RCC 7860 (cell line): ENCODE measurements at places on chromosomes 2 and 18.

DNA sequence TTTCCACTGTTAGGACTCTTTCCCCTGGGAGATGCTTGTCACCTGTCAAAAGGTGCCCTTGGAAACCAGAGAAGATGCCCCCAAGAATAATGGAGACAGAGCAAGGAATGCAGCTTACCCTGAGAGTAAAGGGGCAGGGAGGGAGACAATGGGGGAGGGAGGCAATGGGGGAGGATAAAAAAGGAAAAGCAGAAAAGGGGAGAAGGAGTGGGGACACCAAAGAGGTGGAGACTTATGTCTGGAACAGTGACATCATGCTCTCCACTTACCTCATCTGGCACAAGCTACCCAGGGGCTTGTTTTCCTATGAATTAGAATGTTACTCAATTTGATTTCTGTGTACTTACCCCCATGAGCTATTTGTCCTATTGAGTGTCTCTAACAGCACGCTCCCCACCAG, 67.9 kb downstream of the MRO start:
- DNase-seq, result no peak

DNA sequence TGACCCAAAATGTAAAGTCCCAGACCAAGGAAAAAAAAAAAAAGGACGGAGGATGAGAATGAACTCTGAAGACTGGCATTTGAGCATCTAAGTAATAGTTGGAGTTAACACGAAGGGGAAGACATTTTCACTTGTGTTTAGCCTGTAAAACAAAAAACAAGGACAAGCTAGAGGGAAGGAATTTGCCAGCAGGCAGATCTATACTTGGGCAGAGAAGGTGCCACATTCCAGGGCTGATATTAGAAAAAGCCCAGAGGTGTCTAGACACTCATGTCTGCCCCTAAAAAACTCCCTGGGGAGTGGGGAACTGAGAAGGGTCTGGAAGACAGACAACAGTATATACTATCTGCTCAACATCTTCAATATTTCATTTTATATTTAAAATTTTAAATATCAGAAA, 171.1 kb downstream of the ZEB2 start:
- DNase-seq, result no peak

- DNase-seq, result no peak
Measured at GRCh38 chr2:15797939-15798281, 142.4 kb upstream of the MYCN start.

DNA sequence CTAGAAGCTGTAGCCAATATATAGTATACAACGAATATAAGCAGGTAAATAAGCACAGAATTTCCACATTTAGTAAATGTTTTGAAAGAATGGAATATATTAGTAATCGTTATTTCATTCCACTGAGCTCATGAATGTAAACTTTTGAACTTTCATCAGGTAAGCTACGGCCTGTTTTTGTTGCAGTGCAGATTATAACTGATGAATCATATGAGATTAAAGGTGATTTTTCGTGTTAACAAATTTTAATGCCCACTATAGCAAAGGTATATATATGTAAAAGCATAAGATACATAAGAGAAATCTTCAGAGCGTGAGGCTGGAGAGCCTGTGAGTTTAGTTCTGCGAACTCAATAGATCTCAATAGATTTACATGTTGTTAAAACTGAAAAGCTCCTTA, 1.1 kb downstream of the SCYGR1 start:
- no peak for DNase-seq

DNA sequence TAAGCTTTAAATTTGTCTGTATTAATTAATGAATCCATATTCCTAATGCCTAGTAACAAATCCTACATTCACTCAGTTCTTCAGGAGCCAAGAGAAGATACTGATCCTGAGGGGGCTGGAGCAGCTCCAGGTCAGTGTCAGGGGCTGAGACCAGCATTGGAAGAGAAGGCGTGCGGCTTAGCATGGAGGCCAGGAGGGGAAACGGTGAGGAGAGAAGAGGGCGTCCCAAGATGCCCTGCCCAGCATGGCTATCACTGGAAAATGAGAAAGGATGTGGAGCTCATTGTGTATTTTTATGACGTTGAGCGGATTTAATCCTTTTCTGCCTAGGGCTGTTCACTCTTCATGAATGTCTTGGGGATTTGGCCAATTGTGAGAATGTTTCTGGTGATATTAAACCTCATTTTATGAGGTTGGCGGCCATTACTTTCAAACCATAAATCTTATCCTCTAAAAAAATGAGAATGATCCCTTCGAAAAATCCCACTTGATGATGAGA, 131.7 kb downstream of the KCTD1 start:
- no peak for DNase-seq

- no peak for DNase-seq
Measured at GRCh38 chr2:181841079-181841478, 50.5 kb upstream of the ITPRID2 start.

DNA sequence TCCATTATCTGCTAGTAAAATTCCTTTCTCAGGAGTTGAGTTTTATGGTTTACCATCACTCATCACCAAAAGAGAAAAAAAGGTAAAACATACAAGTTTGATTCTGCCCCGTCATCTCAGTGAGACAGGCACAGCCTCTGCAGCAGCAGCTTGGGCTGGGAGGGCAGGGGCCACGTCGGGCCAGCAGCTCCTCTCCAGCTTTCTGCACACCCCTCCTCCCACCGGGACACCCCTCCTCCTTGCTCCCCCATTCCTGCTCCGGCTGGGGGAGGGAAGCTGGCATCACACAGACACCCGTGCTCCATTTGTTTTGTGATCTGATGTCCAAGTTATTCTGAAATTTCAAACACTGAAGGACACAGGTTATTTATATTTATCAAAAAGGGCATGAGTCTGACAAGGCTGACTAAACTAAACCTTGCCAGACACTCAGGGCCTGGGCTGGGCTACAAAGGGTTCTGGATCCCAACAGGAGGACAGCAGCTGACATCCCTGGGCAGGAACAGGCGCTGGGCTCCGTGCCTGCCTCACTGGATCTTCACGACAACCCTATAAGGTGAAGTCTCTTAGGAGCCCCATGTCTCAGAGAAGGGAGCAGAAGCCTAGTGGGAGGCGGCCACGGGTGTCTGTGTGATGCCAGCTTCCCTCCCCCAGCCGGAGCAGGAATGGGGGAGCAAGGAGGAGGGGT, 71.4 kb downstream of the HDAC4 start:
- DNase-seq, result no peak

DNA sequence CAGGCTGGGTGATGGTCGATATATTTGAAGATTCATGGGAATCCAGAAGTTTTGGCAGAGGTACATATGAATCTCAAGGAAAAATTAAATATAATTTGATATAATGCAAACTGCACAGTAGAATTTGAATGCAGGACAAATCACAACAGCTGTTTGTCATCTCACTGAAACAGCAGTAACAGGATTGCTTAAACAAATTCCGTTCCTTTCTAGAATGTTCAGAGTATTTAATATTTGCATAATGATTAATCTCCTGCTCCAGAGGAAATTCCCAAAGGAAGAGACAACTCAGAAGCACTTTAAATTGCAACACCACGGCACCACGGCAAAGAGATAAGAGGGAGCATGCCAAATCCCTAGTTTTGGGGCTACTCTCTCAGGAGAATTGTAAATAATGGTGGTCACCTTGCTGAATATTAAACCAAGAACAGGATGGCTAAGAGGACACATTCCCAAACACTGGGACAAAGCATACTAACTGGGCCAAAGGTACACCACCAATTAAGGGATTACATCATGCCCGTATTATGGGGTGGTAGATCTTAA, 67.8 kb upstream of the MAP4K3 start:
- peak; percentile 44 for DNase-seq

DNA sequence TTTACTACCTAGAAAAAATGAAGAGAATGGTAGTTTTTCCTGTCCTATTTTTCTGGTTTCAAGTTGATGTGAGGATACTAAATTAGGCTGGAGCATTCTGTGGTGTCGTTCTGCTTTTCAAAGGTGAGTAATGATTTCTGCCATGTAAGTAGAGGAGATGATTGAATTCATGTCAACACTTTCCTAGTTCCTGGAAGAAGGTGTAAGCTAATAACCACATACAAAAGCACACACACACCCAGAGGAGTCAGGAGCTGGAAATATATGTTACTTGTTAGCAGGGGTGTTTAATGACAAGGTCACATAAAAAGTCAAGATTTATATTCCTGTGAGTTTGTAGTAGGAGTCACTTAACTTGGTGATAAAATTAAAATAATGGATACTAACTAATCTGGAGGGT, 172.1 kb downstream of the TMX3 start:
- no peak for DNase-seq

DNA sequence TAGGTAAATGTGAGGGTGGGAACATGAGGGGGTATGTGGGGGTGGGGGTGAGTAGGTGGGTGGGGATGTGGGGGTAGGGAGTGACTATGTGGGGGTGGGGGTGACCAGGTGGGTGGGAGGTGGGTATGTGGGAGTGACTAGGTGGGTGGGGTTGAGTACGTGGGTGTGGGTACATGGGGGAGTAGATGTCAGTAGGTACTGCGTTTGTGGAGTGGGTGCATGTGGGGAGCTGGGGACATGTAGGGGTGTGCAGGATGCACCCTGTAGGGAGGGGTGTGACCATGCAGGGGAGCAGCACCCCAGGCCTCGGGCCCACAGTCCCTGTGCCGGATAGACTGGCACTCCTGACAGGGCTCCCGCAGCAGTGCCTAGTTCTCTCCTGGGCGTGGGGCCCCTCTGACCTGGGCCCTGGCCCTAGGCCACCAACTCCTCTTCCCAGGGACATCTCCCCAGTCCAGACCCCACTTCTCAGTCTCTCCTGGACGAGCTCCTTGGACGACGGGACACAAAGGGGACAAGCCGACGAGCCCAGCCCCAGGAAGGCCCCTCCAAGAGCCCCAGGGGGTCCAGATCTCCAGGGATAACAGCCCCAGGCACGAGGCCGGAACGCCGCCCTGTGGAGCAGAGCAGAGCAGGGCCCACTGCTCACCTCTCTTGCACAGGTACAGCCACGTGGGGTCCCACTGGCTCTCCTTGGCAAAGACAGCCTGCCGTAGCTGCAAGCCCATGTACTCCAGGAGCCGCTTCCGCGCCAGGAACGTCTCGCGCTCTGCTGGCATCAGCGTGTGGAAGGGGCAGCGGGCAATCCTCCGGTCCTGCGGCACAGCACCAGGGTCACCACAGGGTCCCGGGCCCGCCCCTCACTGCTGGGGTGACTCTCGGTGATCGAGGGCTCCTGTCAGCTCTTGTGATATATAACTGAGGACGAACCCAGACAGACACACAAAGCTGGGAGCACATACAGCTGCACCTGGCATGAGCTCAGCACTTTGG, 58.2 kb downstream of the ANKMY1 start:
- no peak for DNase-seq

DNA sequence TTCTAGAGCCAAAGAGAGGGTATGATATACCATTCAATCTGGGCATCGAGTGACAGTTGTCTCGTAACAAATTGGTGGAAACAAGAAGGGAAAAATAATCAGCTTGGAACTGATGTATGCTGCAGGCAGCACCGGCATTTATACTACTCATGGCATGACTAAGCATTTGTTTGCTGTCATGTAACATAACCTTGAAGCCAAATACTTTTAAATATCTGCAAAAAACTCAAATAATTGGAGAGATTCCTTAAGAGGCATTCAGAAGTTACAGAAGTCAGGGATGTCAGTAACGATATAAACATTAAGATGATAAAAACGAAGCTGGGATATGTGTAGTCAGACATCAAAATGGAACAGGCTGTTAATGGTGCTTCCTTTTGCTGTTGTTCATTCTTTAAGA, 157.3 kb upstream of the MMADHC start:
- no peak for DNase-seq

DNA sequence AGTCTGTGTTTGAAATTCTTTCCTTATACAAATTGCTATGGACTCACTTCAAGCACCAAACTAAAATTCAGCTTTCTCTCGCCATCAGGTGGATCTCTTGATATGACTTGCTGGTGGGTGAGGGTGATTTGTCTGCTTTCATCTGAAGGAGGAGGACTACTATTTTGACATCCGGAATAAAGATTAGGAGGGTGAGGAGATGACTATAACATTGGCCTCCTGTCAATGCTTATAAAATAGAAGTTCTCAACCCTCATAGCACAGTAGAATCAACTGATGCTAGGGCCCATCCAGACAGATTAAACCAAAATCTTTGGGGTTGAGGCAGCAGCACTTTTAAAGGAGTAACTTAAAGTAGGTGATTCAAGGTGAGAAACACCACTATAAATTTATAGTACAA, 120.4 kb upstream of the DNAJC10 start:
- DNase-seq, result no peak

DNA sequence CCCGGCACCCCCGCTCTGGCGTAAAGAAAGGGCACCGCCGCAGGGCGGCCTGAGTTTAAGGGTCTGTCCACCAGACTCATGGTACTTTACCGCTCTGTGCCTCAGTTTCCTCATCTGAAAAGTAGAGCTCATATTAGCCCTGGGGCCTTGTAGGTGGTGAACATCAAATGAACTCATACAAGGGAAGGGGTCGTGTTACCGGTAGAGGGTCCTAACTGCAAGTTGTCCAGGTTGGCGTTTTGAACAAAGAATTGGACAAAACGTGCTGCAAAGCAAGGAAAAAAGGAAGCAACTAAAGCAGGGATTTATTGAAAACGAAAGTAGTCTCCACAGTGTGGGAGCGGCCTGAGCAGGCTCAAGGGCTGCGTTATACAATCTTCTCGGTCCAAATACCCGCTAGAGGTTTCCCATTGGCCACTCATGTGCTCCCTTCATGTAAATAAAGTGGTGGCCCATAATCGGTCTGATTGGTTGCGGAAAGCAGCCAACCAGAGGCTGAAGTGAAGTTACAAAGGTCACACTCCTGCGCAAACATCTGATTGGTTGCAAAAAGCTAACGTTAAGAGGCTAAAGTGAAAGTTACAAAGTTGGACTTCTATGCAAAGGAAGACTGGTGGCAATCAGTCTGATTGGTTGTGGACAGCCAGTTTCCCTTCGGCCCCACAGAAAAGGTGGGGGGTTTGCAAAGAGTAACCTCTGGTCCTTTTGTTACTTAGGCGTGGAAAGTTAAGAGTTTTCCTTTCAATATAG, 80.7 kb upstream of the LDLRAD4 start:
- DNase-seq, result no peak

DNA sequence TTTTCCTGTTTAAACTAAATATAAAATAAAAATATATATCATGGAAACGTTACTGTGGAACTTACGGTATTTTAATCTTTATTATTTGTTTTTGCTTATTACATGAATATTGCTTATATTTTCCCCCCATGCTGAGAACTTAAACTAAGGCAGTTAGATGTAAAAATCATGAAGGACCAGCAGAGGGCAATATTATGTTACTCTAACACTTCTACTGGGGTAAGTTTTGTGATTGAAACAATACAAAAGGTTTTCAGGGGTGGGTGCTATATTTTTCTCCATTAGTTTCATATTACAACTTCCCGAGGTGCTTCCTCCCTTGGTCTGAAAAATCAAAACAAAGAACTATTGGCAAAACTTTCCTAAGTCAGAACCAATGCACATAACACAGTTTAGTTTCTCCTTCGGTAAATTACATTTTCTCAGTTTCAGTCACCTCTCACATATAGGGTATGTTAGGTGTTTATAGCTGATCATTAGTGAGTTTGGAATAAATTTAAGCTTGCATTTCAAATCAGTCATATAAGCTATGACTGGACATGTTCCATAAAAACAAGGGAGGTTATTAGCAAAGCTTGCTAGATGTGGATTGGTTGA, 54.8 kb downstream of the ZNF407 start:
- peak; percentile 8 for DNase-seq
